ENCODE measurements at places on chromosomes 12 and 14.

DNA sequence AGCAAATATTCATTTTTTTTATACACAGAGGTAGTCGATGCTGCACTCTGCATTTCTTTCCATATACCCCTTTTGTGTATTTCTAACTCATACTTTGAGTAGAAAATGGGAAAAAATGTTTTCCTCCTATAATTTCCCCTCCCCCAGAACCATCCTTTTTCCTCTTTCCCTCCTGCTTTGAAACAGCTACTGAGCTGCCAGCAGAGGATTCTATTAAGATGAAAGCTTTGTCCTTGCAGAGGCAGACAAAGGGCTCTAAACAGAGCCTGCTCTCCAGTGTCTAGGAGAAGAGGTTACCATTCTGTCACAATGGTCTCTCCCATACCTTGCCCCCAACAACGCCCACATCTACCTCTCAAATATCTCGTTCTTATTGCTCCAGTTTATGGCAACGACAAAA lies 74.6 kb upstream of the OSBPL8 start:
- DNase-seq, result no peak

DNA sequence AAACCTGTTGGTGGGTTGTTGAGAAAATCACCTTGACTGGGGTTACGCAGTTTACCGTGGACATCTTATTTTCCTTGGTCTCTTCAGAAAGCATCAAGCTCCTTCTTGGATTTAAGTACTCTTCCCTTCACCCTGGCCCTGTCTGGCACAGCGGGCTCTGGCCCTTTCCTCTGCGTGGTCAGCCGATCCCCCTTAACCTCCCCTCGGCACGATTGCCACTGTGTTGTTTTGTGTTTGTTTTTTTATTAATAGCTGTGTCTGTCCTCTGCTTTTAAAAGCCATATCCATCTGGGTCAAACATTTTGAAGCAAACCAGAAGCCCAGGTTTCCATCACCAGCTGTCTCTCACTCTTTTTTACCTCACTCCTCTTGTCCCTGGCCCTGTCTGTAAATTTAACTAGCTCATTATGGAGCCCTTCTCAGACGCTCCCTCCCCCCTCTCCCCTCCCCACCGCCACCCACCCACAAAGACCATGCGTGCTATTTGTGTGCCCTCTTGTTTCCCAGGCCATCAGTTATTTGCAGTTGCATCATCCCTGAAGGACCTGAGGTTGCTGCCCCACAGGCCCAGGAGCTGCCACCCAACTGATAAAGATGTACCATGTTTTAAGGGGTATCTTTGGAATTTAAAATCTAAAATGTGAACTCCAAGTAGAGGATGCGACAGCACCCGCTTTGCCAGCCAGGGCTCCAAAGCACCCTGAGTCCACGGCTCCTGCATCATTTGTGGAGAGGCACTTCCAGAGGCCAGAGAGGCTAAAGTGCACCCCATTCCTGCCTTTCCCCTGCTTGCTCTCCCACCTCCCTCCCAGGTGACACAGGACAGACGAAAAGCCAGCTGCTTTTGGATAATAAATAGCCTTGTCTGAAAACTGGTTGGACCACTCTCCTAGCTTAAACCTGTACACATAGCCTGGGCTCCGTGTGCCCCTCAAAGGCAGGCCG lies 3.9 kb downstream of the BCL11B start:
- no peak for DNase-seq

DNA sequence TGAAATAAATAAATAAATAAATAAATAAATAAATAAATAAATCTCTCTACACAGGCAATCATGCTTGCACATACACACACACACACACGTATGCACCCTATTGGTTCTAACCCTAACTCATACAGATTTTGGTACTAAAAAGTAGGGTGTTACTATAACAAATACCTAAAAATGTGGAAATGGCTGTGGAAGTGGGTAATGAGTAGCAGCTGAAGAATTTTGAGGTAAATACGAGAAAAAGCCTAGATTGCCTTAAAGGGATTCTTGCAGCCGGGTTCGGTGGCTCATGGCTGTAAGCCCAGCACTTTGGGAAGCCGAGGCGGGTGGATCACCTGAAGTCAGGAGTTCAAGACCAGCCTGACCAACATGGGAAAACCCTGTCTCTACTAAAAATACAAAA lies 15.7 kb upstream of the SLC2A3 start:
- DNase-seq, result no peak

DNA sequence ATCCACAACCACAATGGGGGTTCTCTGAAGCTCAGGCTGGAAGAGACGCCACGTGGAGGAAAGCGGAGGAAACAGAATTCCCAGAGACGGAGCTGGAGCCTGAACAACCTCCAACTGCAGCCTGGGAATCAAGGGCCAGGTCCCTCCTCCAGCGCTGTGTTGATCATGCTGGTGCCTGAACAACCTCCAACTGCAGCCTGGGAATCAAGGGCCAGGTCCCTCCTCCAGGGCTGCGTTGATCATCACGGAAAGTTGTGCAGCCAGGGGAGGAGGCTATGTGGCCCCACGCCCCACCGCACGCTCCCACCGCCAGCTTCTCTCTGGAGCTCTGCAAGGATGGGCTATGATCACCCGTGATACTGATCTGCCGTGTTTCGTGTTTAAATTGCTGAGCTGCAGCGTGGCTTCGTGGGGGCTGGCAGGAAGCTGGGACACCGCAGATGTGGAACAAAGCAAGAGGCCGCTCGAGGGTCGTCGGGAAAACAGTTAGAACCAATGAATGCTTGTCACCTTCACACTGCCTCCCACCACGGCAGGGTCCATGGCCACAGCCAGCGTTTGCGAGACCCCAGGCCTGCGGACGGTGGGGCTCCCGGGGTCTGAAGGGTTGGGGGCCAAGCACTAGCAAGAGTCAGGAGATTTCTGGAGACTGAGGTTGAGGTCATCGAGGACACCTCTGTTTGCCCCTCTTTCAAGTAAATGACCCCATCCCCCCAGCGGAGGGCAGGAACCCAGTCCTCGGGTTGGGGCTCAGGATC lies 51.8 kb upstream of the FBRSL1 start:
- no peak for DNase-seq

DNA sequence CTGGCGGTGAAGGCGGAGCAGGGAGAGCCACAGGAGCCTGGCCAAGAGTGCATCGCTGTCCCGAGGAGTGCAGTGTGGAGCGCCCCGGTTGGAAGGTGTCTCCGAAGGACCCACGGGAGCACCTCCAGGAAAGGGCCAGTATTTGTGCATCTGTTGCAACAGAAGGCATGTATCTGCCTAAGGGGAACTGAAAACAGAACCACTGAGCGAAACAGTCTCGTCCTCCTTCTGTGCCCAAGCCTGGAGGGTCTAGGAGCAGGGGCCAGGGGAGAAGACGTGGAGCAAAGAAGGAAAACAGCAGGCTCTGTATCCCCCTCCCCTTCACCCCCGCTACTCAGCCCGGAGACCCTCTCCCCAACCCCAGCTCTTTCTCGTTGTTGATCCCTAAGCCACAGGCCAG lies 5.3 kb upstream of the LRRC10 start:
- DNase-seq, result no peak

GRCh38 chr12:55969356-55969755 lies 2.7 kb downstream of the CDK2 start:
- no peak for DNase-seq

DNA sequence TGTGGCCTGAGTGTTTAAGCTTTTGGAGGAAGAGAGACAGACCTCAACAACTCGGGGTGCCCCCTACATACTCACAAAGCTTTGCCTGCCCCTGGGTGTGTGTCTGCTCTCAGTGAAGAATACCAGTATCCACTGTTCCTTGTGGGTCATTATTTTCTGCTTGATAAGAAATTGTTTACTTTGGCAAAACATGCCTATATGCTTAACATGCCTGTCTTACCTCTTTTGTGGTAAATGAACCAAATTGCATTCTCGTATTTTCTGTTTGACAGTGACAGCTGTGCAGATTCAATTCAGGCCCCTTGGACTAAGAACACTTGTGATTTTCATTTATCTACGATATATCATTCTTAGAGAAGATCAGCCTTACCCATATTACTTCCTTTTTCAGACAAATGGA lies 50.6 kb upstream of the REP15 start:
- no peak for DNase-seq

DNA sequence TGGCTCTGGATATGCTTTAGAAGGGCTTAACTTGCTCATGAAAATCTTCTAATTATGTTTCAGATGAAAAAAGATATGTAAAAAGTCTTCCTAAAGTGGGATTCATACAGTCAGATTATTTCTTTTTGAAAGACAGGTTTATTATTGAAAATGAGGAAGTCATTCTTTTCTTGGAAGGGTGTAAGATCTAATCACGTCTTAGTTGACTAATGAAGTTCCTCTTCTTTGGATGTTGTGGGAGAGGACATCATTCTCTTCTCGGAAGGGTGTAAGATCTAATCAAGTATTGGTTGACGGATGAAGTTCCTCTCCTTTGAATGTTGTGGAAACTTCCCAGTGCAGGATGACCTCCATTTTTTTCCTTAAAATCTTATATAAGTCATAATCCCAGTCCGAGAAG lies 74.9 kb downstream of the ALG10 start:
- no peak for DNase-seq

- DNase-seq, result no peak
Observed at GRCh38 chr14:65261425-65261920, 151.1 kb upstream of the FUT8 start.

DNA sequence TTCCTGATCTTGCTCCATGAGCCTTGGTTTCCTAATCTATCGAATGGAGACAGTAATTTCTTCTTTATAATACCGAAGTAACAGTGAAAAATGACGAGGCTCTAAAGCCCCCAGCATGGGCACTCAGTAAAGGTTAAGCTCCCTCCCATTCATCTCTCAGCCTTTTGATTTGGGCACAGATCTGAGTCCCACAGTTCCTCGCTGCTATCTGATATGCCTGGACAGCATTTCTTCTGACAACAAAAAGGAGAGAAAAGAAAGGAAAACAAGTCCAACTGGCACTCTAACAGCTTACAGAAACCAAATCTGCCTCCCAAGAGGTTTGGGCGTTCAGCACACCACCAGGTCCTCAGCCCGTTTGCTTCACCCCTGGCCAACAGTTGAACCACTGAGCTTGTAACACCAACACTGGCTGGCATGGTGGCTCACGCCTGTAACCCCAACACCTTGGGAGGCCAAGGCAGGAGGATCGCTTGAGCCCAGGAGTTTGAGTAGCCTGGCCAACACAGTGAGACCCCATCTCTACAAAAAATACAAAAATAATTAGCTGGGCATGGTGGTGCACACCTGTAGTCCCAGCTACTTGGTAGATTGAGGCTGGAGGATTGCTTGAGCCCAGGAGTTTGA lies 19.5 kb downstream of the CCDC88C start:
- DNase-seq, result no peak

DNA sequence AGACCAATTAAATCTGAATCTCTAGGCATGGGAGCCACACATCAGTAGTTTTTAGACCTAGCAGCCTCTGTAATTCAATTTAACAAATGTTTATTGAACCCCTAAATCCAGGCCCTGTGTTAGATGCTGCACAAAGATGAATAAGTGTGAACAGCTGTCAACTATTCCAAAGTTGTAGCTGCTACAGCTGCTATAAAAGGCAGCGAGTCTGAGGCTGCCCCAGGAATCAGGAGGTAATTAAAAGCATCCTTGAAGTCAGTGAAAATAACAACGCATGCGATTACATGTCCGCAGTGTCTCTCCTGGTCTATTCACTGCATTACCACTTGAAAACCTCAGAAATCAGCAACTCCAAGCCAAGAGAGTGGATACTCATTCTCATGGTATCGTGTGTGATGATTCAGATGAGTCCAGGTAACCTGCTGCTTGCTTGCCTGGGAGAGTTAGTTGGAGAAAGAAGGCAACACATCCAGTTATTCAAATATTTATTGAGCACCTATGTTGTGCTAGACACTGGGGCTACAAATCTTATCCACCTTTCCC lies 34.9 kb upstream of the DDHD1 start:
- no peak for DNase-seq

- peak; percentile 70 for DNase-seq
Observed at GRCh38 chr14:104967386-104968152, 10.6 kb downstream of the AHNAK2 start.
